Astrocyte of the cerebellum (primary cell): ENCODE measurements at places on chromosomes 12 and 14.

- DNase-seq: no peak
Measured at GRCh38 chr12:34343766-34344165, 321.5 kb downstream of the ALG10 start.

- no peak for DNase-seq
Measured at GRCh38 chr14:71539650-71540285, 392.5 kb upstream of the RGS6 start.

DNA sequence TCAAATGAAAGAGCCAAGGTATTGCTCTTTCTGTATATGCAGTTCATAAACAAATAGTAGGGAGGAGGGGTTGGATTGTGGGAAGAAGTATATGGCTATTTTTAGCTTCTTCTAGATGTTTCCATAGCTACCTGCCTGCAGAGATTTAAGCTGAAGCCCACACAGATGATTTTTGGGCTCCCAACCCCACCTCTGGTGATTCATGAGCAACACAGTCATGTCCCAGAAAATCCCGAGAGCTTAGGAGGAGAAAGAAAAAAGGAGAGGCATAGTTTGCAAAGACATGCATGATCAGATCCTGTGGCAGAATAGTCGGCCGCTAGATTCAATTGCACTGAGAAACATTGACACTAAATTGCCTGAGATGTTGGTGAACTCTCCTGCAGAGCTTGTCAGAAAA, 13.8 kb downstream of the TESPA1 start:
- no peak for DNase-seq

DNA sequence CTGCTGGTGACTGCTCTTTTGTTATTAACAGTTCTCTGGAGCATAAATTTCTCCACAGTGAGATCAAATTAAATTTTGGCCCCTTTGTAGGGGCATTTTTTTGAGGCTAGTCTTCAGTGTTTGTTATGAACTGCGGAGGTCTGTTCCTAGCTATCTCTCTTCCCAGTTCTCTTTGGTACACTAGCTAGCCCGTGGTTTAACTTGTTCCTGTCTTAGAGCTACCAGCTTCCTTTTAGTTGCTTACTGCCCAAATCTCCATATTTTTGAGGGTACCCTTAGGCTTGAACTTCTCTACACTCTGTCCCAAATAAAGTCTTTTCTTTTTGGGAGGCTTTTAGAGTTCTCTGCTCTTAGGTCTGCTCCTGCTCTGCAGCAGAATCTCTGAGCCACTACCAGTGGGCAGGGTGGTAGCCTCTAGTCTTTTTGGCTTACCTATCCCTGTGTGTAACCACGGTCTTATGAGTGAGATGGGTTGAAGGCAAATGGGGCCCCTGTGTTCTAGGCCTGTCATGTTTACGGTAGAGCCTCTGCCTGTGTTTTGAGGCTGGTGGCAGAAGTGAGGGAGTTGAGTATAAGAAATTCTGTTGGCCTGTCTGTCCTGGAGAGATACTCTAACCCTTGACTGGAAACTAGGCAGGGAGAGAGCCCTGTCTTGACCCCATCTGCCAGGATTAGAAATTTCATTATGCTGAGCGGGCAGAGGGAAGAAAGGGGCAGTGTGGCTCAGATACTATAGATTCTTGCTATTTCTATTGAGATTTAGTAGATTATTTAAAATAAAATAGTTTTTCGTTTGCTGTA, 21.0 kb downstream of the CNOT2 start:
- DNase-seq: no peak

DNA sequence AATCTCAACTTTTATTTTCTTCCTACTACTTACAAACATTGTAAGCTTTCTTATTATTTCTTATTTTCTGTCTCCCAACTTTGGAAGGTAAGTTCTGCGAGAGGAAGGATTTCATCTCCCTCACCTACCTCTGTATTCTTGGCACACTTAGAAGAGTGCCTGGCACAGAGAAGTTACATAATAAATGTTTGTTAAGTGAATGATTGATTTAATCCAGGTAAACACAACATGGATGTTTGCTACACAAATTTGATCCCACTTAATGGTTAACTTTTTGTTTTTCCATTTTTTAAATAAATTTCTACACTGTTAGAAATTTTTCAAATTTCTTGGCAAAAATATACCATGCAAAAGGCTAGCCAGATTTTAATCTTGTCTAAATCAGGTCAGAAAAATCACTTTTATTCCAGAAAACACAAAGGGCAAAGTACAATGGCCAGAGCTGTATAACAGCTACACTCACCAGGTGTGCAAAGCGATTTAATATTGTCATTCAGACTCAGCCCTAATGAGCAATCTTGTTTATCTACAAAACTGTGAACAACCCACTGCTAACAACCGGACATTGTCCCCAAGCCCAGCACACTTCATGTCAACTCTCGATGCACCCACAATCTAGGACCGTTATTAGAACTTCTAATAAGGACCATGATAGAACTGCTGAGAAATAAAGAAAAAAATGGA, 222.1 kb upstream of the EEA1 start:
- DNase-seq: no peak

GRCh38 chr14:100049220-100049619, 16.0 kb upstream of the EVL start:
- no peak for DNase-seq

DNA sequence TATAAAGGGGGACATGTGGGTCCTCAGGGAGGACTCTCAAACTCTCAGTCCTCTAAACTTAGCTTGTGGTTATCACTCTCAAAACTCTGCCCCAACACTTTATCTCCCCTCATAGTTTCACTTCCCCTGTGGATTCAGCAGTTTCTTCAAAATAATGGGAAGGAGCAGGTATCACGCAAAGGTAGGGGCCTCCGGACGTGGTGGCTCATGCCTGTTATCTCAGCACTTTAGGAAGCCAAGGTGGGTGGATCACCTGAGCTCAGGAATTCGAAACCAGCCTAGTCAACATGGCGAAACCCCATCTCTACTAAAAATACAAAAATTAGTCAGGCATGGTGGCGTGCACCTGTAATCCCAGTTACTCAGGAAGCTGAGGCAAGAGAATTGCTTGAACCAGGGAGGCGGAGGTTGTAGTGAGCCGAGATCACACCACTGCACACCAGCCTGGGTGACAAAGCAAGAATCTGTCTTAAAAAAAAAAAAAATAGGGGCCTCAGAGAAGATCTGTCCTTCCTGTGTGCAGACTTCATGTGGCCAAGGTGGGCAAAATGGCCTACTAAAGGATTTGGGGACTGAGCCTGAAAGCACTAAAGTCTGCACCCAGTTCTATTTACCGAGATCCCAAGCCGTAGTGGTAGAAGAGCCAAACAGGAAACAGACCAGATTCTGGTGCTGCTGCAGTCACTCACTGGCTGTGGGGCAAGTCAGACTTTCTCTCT, 6.4 kb downstream of the ITGB7 start:
- DNase-seq: no peak

DNA sequence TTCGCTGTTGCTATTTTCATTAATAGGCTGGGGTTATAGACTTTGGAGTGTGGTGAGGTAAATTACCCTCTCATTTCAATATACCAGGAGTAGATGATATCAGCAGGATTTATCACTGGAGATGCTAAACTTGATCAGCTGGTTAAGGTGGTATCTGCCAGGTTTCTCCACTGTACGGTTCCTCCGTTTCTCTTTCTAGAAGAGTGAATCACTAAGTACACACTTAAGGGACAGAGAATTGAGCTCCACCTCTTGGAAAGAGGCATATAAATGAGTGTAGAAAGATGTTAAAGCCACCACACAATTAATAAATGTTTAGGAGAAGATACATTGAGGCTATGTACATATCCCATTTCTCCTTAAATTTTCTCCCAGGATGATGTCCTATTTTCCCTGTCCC, 277.4 kb upstream of the GRIP1 start:
- DNase-seq: no peak

DNA sequence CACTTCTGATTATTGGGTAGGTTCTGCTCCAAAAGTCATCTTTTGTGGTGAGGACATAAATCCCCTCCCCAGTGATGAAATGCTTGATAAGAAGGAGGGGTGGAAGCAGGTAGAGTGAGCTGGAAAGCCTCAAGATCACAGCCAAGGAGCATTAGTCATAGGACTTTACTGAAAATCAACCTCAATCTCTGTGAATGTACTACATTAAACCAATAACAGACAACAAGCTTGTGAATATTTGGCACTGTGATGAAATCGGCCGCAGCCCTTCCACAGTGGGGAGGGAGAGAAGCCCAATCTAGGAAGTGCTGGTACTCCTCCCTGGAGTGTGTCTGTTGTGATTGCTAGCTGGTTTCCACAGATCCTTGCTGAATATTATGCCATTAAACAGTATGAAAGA, 41.2 kb upstream of the PTCSC3 start:
- DNase-seq: no peak
